ENCODE measurements at places on chromosomes 11 and 22.

GRCh38 chr22:24128021-24128420, 53.3 kb upstream of the SUSD2 start:
- no peak for DNase-seq
- H3K4me3 ChIP-seq = no peak overlapping the region
- no peaks in the 10 kb centered on the region for H3K27me3 ChIP-seq

DNA sequence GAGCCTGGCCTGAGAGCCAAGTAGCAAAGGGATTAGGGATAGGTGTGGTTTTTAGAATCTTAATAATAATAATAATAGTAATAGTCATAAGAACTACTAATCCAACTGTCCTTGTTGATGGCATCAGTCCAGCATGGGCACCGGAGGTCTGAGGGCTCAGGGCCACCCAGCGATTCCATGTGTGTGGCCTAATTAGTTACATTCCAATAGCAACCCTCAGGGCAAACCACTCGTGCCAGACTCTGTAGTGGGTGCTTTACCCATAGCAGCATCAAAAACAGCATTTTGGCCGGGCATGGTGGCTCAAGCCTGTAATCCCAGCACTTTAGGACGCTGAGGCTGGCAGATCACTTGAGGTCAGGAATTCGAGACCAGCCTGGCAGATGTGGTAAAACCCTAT, 19.0 kb upstream of the MYH9 start:
- no peak overlapping the region for H3K27ac ChIP-seq
- H3K36me3 ChIP-seq = no peaks in the 10 kb centered on the region
- DNase-seq = no peak

DNA sequence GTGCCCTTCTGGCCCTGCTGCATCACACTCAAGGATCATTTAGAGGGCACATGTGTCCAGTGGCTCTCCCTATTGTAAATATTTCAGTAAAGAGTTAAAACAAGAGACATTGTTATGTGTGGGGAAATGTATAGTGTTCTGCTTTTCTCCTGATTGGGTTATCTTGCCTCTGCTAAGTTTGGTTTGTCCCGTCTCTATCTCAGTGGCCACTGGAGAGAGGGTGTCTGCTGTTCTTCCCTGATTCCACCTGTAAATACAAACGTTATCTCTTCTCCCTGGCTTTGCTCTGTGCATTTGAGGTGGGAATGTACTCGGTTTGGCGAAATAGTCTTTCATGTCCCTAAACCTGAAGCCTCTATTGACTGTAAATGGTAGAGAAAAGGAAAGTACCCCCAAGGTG, 6.3 kb downstream of the MIEF1 start:
- no peak overlapping the region for H3K4me3 ChIP-seq
- DNase-seq = no peak
- no peak overlapping the region for H3K27ac ChIP-seq
- peaks cover 5% of the 10 kb centered on the region for H3K36me3 ChIP-seq
- H3K27me3 ChIP-seq = no peaks in the 10 kb centered on the region

DNA sequence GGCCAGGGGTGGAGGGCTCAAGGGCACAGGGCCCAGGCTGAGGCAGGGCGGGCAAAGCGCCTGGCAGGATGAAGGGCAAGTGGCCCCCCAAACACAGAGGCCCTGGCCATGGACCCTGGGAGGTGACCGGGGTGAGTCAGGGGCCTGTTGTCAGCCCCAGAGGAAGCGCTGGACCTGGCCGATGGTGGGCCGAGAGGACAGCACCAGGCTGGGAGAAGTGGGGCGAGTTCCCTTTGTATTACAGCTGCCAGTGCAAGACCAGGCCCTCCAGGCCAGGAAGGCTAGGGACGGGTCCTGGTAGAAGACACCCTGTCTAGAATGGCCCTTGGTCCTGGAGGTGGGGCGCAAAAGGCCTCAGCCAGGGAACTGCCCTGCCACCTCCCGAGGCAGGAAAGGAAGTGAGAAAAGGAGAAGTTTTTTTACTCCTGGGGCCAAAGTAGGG, 12.8 kb downstream of the CXCR5 start:
- no peaks in the 10 kb centered on the region for H3K27me3 ChIP-seq
- peak overlapping the region; percentile 78 for H3K27ac ChIP-seq
- no peak overlapping the region for H3K4me3 ChIP-seq
- DNase-seq = no peak

DNA sequence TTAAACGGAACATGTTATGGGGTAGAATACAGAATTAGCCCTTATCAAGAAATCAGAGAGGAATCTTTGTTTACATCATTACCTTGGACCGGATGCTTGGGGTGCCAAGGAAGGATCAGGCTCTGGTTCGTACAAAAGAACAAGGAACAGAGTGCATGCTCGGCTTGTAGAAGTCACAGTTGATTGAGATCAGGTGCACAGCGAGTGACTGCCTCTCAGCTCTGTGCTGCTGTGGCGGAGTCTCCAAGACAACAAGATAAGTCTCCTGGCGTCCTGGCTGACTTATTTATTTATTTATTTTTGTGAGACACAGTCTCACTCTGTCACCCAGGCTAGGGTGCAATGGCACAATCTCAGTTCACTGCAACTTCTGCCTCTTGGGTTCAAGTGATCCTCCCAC, 31.8 kb downstream of the GLB1L2 start:
- H3K27me3 ChIP-seq = no peaks in the 10 kb centered on the region
- no peak for DNase-seq
- no peaks in the 10 kb centered on the region for H3K36me3 ChIP-seq
- H3K4me1 ChIP-seq = 0 out of 2 replicates have a peak, but pooled peaks cover 4% of the 10 kb centered on the region
- no peak overlapping the region for H3K4me3 ChIP-seq

GRCh38 chr11:60130496-60130895, 42.0 kb downstream of the MS4A2 start:
- H3K27me3 ChIP-seq = no peaks in the 10 kb centered on the region
- no peak for DNase-seq
- H3K4me3 ChIP-seq = no peak overlapping the region
- no peaks in the 10 kb centered on the region for H3K4me1 ChIP-seq
- no peaks in the 10 kb centered on the region for H3K36me3 ChIP-seq
- no peak overlapping the region for H3K27ac ChIP-seq

DNA sequence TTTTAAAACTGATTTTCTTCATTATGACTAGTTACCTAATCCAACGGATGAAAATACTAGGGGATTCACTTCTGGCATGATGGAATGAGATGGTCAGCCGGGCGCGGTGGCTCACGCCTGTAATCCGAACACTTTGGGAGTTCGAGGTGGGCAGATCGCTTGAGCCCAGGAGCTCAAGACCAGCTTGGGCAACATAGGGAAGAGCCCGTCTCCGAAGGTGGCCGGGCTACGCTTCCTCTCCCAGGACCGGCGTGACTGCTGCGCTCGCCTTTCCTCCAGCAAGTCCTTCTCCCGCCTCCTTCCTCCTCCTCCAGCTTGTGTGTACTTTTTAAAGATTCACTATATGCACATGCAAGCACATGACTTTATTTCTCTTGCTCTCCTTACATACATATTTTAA, 505.4 kb upstream of the CCDC90B start:
- no peak for DNase-seq
- H3K4me3 ChIP-seq = no peak overlapping the region
- H3K27ac ChIP-seq = no peak overlapping the region
- no peaks in the 10 kb centered on the region for H3K27me3 ChIP-seq
- no peaks in the 10 kb centered on the region for H3K4me1 ChIP-seq
- no peaks in the 10 kb centered on the region for H3K36me3 ChIP-seq

DNA sequence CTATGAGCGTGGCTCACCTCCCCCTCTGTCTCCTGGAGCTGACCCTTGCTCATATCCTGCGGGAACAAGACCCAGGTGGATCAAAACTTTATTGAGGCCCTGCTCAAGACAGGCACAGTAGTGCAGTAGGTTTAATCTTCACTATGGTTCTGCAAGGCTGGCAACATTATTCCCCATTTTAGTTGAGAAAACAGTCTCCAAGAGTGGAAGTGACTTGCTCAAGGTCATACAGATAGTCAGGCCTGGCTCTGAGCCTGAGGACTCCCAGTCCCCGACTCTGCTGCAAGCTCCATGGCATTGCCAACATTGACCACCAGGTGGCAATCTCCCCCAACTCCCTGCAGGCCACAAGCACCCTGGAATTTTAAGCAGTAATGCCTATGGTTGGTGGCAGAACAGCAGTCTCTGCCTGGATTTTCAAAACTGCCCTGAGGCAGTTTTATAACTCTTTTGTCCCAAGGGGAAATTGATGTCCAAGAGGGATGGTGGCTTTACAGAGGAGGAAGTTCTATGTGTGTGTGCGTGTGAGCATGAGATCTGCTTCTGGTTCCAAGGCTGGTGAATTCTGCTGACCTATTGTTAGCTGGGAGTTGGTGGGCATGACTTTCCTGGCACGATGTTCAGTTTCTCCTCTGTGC, 34.1 kb downstream of the NEU3 start:
- H3K36me3 ChIP-seq = no peaks in the 10 kb centered on the region
- H3K27me3 ChIP-seq = no peaks in the 10 kb centered on the region
- H3K4me3 ChIP-seq = no peak overlapping the region
- peak; percentile 82 for DNase-seq
- no peak overlapping the region for H3K27ac ChIP-seq

DNA sequence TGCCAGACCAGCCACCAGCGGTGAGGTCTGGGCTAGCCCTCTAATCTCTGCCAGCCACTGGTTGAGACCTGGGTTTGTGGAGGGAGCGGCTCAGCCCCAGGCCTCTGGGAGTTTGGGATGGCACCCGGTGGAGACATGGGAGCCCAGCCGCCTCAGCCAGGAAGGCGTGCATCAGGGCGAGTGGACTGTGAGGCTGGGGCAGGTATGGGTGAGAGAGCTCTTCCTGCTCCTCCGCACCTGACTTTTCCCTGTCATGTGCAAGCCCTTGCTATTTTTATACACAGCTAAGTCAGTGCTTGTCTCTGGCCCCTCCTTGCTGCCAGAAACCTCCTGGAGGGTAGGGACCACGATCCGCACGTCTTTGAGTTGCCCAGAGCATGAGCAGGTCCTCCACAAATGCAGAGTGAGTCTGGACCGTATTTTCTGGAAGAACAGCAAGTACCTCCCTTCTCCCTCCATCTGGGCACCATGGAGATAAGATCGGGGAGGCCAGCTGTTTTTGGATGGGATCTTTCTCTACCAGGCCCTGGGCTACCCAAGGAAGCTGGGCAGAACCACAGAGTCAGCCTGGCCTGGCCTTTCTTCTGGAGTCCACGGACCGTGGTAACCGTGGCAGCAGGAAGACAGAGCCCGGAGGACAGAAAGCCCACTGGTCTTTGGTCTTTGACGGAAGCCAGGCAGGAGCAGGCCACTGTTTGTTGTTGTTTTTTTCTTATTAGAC, 53.3 kb downstream of the IGLL1 start:
- H3K4me1 ChIP-seq = peaks cover 6% of the 10 kb centered on the region
- no peaks in the 10 kb centered on the region for H3K36me3 ChIP-seq
- peak overlapping the region; percentile 7 for H3K27ac ChIP-seq
- DNase-seq = no peak
- no peaks in the 10 kb centered on the region for H3K27me3 ChIP-seq
- H3K4me3 ChIP-seq = no peak overlapping the region

- no peak overlapping the region for H3K4me3 ChIP-seq
- H3K27ac ChIP-seq = no peak overlapping the region
- no peak for DNase-seq
- no peaks in the 10 kb centered on the region for H3K4me1 ChIP-seq
- no peaks in the 10 kb centered on the region for H3K27me3 ChIP-seq
These were observed 144.1 kb downstream of the CTTN start for GRCh38 chr11:70542406-70542805.

DNA sequence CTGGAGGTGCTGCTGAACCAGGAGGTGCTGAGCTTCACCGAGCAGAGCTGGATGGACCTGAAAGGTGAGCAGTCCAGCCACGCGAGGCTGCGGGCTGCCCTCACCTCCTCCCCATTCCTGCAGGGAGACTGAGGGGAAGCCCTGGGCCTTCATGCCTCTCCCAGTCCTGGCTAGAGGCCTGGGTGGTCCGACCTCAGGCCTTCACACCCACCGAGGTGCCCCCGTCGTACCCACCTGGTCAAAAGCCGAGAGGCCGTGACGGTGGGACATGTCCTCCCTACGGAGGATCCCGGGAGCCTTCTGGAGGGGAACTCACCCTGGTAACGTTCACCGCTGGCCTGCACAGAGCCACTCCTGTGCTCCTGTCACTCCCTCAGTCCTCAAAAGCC, 5.1 kb downstream of the SUSD2 start:
- no peaks in the 10 kb centered on the region for H3K27me3 ChIP-seq
- no peak overlapping the region for H3K27ac ChIP-seq
- DNase-seq = no peak
- H3K4me1 ChIP-seq = peaks cover 16% of the 10 kb centered on the region
- no peak overlapping the region for H3K4me3 ChIP-seq
- no peaks in the 10 kb centered on the region for H3K36me3 ChIP-seq

DNA sequence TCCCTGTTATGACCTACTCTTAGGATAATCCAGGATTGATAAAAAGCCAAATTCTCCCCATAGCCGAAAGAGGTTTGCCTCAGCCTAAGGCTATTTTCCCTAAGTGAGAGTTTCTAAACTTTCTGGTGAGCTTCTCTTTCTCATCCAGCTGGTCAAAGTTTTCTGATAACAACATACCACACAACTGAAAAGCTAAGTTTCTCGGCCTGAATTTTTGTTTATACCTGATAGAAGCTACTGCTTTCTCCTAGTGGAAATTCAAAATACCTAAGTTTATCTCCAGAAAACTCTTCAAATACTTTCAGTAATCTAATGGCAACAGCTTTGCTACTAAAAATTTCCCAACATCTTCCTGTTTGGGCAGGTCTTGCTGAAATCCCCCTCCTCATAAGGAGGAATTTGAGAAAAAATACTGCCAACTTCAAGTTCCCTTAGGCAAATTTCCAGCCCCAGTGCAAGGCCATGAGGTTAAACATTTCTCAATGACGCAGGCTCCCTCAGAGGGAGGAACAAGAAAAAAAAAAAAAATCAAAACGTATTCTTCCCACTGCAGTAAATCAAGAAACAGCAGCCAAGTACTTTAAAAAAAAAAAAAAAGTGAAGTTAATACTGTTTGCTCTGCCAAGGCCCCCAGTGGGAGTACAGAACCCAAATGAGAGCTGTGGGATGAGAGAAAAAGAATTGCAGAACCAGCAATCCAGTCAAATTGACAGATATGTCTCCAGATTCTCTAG, 127.0 kb downstream of the MRTFA start:
- H3K4me3 ChIP-seq = no peak overlapping the region
- H3K27me3 ChIP-seq = no peaks in the 10 kb centered on the region
- peak overlapping the region; percentile 78 for H3K27ac ChIP-seq
- H3K4me1 ChIP-seq = peaks cover 63% of the 10 kb centered on the region
- no peaks in the 10 kb centered on the region for H3K36me3 ChIP-seq
- DNase-seq = no peak

- H3K27me3 ChIP-seq = peaks cover 13% of the 10 kb centered on the region
- no peak for DNase-seq
- H3K27ac ChIP-seq = no peak overlapping the region
These were observed 15.8 kb upstream of the DGKZ start for GRCh38 chr11:46331282-46331984.

- no peak overlapping the region for H3K27ac ChIP-seq
- H3K4me1 ChIP-seq = no peaks in the 10 kb centered on the region
- H3K4me3 ChIP-seq = no peak overlapping the region
- no peaks in the 10 kb centered on the region for H3K27me3 ChIP-seq
These were observed 4.7 kb downstream of the TPST2 start for GRCh38 chr22:26585104-26585790.

DNA sequence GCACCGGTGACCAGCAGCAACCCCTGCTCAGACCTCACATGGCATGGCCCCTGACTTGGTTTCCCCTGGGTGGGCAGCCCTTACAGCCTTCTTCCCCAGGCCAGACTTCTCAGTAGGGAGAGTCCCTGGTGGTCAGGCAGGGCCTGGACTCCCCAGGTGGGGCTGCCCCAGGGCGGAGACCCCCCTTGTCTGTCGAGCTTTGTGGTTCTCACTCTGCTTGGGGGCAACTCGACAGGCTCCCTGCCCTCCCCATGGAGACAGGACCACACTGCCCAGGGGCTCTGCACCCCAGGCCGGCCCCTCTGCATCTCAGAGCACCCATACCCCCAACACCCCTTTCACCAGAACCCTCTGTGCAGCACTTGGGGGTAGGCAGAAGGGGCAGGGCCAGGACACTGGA, 87.7 kb downstream of the MORC2 start:
- no peak overlapping the region for H3K27ac ChIP-seq
- no peaks in the 10 kb centered on the region for H3K4me1 ChIP-seq
- H3K36me3 ChIP-seq = no peaks in the 10 kb centered on the region
- no peak for DNase-seq
- no peaks in the 10 kb centered on the region for H3K27me3 ChIP-seq
